ENCODE measurements at places on chromosomes 2 and 18.

DNA sequence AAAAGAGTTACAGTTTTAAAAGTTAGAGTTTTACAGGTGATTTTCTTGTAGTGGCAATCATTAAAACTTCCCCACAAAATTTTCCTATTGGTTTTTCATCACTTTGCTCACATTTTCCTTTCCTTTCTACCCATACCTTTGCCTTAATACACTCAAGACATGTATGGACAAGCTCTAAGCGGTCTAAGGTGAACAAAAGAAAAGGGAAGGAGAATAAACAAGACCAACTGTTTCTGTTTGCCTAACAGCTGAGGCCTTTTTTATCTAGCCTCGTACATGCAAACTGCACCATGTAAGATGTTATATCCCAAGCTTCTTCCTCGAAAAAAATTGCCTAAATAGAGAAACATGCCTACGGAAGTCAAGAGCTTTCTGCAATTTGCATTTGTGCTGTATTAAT lies 33.9 kb upstream of the TBC1D8 start:
- DNase-seq, result no peak

GRCh38 chr18:65016631-65017371 lies 734.0 kb upstream of the CDH7 start:
- DNase-seq, result no peak

DNA sequence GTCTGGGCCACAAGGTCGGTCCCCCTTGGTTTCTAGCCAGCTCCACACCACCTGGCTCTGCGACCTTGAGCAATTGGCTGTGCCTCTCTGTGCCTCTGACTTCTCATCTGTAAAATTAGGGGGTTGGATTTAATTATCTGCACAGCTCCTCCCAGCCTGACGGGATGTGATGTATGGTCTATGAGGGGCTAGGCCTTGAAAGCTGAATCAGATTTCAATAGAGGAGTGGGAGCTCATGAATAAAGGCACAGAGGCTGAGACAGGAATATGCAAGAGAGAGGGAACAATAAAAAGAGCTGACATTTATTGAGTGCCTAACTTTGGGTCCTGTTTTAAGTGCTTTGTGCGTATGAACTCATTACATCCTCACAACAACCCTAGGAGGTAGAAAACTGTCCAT lies 104.7 kb downstream of the ALK start:
- no peak for DNase-seq

DNA sequence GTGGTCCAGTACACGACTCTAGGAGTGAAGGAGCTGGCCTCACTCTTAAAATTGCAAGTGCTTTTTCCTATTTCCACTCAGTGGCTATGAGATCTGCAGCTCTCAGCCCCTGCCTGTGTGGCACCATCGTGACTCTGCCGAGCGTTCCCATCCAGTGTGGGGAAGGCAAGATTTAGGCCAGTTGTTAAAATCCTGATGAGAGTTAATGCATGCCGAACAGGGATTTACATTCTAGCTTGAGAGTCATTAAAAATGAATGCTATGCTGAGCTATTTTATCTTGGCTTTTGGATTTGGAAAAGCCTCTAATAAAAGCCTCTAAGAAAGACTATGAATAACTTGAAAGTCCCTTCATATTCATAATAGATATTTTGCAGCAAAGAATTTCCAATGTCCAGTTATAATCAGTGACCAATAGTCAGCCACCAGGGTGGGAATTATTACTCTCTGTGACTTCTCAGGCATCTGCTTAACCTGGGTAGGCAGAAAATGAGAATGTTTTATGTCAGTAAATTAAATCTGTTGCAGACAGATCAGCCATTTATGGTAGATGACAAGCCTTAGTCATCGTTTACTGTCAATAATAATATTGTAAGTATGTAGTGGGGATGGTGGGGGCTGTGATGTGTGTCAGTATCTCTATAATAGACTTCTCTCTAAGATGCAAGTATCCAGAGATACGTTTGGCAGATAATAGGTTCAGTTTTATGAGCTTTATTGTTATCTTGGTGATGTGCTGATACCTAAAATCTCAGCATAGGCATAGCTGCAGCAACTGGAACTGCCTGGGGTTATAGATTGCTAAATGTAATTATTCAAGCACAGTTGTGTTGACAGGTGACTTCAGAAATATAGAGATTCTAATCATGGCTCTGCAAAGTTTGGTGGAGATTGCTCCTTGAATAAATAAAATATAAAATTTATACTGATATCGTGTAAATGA lies 207.8 kb downstream of the SOCS6 start:
- no peak for DNase-seq

GRCh38 chr18:77960791-77961410 lies 711.3 kb downstream of the GALR1 start:
- DNase-seq, result no peak
